ENCODE measurements at places on chromosomes 2 and 18.

- DNase-seq = no peak
Measured at GRCh38 chr18:40235836-40236235, 1719.2 kb upstream of the PIK3C3 start.

DNA sequence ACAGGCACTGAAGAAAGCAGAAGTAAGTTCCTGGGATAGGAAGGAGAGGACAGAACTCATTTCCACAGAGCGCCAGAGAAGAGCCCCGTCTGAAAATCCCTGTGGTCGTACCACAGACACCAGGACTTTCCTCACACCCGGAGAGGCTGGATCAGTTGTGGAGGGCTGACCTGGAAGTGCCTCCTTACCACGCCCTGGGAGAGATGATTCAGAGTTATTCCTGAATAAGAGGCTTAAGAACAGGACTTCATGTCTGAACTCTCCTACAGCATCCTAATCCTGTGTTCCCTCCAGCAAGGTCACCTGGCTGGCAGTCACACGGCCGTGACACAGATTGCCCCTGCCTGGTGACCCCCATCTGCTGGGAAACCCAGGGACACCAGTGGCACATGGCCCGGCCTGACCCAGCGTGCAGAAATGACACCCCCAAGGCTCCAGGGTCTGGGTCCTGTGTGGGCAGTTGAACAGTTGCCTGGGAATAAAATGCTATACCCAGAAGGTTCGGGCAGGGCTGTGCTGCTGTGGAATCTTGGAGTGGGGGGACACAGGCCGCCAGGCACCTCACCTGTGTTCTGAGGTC, 105.9 kb downstream of the PXDN start:
- no peak for DNase-seq

DNA sequence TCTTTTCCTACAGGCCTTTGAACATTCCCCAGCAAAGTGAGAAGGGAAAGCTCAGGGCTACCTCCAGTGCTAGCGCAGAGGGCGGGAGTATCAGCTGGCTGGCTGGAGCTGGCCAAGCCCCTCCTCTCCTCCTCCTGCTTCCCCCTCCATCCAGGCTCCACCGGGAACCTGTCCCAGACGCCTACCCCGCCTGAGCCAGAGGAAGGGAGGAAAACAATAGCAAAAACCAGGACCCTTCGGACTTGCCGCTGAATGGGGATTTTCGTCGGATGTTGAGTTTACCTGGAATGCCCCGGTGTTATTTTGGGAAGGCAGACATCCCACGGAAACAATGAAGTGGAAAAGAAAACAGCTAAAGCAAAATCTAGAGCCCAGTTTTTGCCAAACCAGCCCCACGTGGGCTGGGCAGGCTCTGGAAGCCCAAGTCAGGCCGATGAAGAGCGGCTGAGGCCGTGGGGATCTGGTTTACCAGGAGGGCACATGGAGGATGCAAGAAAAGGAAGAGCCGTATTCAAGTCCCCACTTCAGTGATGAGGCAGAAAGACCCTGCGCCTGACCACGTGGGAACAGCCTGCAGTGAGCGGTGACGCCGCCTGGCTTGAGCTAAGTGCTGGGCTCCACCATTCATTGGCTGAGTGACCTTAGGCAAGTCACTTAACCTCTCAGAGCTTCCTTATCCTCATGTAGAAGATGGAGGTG, 100.4 kb upstream of the LCLAT1 start:
- DNase-seq = no peak

DNA sequence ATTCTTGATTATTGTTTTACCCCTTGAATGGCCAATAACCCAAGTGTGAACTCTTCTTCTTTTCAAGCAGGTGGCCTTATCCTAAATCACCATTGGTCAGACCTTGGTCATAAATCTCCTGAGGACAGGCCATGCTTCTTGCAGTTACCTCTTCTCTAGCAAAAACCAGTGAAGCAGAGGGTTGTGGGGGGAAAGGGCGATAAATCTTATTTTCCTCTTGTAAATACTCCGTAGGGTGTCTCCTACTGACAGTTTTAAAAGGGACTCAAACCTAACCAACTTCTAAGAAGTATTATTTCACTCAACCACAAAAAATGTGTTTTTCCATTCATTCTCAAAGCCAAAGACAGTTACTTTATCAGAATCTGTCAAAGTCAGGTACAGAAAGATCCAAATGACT, 168.1 kb upstream of the RMP24 start:
- no peak for DNase-seq

DNA sequence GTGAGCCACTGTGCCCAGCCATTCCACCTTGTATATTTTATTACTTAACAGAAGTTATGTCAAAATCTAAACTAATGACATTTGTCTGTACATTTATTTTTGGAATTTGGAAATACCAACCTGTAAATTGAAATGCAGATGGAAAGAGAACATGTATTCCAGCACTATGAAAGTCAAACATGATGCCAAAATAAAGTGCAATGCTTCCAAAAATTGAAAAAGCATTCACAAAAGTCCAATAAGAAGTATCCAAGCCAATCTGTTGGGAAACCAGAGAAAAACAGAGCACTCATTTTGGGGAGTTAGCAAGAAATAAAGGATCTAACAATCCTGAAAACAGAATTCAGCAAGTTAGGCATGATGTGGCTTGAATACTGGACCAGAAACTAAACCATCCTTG, 30.3 kb upstream of the NARS1 start:
- DNase-seq = no peak

GRCh38 chr2:219987830-219988229, 360.4 kb downstream of the SLC4A3 start:
- DNase-seq = no peak

DNA sequence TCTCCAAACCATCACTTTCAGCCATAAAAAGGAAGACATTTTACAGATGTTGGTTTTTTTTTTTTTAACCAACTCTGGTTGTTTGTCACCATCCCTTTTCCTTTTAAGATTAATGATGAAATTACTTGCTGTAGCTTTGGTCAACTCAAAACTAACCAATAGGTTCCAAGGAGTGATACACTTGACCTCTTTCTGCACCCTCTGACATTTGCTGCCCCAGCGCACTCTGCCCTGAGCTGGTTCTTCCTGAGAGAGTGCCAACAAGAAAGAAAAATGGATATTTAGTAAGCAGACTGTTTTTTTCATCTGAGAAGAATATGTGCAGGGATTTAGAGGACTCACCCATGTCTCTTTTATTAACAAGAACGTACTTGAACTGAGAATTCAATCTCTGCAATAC, 520.0 kb downstream of the TXNL1 start:
- no peak for DNase-seq

DNA sequence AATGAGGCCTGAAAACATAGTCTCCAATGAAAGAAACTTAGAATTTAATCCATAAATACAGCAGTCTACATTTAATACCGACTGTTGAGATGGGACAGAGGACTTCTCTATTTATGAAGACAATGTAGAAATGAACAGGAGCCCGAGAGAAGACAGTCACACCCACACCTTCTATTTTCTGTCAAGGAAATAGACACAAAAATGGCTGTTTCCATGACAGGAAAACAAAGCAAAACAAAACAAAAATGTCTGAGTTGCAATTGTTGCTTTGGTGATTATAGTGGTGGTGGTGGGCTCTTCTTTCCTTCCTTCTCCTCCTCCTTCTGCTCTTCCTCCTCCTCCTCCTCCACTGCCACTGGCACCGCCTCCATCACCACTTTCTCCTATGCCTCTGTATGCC, 72.3 kb upstream of the CCDC68 start:
- DNase-seq = no peak

DNA sequence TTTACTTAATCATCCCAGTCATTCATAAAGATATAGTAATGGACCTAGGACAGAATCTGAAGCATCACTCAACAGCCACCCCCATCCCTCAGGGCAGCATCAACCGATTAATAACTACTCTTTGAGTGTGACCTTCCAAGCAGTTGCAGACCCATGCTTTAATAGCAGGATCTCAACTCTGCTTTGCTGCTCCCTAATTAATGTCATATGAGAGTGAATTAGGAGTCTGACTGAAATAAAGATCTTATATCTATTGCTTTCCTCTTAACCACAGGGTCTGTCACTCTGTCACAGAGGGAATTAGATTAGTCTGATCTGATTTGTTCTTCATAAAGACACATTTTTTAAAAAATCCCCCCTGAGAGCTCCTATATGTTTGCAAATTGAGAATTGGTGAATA, 46.1 kb upstream of the LRP1B start:
- DNase-seq = no peak

DNA sequence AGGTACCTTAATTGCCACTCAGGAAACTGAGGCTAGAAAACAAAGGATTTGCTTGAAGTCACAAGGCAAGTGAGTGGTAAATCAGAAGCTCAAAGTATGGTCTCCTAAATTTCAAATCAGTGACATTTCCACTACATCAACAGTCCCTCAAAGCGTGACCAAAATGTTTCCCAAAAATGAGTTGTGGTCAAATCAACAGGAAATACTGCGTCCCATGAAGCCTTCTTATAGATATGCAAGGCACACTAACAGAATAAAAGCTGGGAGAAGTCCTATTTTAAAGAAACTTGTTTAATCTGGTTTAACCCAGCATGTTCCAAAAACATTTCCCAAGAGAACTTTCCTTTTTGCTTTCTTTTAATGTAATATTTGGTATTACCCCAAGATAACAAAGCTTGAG, 249.4 kb downstream of the EXOC6B start:
- DNase-seq = no peak

DNA sequence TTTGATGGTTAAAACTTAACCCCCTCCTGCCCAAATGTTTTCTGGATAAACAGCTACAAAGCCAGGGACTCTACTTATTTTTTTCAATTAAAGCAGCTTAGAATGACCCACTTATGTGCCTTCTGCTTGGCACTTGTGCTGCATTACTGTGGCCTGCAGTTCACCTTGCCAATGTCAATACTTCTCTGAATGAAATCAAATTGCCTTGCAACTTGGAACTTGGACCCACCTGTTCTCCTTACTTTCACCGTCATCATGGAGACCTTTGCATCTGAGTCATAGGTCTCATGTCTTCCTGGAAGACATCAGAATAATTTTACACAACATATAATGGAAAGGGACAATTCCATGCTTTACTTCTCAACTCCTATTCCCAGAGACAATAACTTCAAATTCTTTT, 92.1 kb upstream of the FHL2 start:
- no peak for DNase-seq

DNA sequence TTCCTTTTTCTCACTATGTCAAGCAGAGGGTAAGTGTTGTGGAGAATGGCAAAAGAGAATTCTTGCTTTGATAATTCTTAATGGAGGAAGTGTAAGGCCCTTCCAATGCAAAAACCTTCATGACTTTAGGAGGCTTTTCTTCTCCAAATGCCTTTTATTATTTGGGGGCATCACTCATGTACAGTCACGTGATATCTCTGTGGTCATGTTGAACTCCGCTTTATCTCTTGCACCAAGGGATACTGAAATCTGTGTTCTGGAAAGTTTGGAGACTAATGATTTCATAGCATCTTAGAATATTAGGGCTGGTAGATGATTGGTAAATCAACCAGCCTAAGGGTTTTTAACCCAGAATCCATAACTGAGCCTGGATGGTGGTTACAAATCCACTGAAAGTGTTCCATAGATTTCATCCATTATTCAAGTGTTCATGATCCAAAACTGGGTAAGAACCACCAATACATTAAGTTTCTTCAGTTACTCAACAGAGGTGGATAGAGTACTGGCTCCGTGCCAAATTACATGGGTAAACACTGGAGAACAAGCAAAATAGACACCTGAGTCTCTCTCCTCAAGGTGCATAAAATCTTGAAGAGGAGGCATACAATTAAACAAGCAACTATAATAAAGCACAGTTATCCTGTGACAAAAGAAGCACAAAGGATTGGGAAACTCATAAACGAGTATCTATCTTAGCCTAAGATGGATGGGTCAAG, 169.6 kb upstream of the EPHA4 start:
- no peak for DNase-seq

- peak; percentile 68 for DNase-seq
Measured at GRCh38 chr2:241036397-241036963, 38.1 kb downstream of the SNED1 start.

- peak; percentile 32 for DNase-seq
Measured at GRCh38 chr2:105858868-105859693, 114.4 kb downstream of the NCK2 start.

DNA sequence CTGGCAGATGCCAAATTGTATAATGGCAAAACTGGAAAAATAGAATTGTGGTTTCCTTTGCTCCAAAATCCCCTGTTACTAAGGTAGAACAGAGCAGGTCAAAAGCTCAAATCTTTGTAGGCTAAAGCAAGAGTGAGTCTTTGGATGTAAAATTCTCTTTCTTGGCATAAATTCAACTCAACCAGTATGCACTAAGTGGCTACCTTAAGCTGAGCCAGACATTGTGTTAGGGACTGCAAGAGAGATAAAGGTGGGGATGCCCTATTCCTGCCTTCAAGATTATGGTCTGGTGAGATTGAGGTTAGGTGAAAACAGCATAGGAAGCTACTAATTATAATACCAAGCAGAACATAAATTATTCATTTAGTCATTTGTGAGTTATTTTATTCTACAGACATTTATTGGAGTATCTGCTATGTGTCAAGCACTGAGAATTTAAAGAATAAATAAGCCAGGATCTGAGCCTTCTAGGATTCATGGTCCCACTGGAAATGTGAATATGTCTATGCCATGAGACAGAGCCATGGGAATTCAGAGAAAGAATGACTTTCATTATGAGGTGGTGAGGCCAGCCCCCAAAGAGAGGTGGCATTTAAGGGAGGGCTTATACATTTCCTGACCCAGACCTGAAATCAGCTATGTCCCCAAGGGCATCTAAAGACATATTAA, 198.0 kb upstream of the NCKAP5 start:
- DNase-seq = no peak

DNA sequence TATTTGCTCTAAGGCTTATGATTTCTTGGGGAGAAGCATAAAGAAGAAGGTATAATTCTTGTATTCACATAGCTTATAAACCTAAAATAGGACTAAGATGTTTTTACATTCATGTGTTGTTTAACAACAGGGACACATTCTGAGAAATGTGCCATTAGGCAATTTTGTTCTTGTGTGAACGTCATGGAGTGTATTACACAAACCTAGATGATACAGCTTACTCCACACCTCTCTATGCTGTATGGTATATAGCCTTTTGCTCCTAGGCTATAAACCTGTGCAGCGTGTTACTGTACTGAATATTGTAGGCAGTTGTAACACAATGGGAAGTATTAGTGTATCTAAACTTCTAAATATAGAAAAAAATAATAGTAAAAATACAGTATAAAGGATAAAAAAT, 92.1 kb downstream of the PHLPP1 start:
- no peak for DNase-seq

DNA sequence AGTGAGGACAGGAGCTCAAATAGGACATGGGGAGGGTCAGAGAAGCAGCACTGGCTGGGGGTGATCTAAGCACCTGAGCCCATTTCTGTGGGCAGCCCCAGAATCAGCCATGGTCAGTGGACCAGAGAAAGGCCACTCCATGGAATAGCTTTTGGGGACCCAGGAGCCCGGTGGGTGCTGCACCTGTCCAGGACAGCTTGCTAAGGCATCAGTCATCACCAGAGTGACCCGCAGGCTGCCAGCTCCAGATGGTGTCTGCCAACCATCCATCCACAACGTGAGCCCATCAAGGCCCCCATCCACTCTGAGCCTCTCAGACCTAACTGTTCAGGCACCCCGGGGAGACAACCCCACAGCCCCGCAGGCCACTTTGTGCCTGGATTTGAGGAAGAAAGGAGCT, 23.6 kb upstream of the COL6A3 start:
- no peak for DNase-seq

GRCh38 chr18:7844017-7844416, 276.9 kb downstream of the PTPRM start:
- no peak for DNase-seq

GRCh38 chr2:20419007-20419576, 27.8 kb upstream of the RHOB start:
- DNase-seq = no peak

- DNase-seq = no peak
Measured at GRCh38 chr18:56522816-56523215, 115.6 kb downstream of the TXNL1 start.

- no peak for DNase-seq
Measured at GRCh38 chr2:101463911-101464641, 10.8 kb downstream of the RFX8 start.
